ENCODE measurements at places on chromosomes 11 and 22.

- DNase-seq = no peak
These were observed 32.2 kb upstream of the AMOTL1 start for GRCh38 chr11:94735907-94736306.

GRCh38 chr11:16825101-16825500, 86.7 kb downstream of the C11orf58 start:
- DNase-seq = no peak

GRCh38 chr11:21625982-21626381, 566.9 kb upstream of the ANO5 start:
- no peak for DNase-seq

DNA sequence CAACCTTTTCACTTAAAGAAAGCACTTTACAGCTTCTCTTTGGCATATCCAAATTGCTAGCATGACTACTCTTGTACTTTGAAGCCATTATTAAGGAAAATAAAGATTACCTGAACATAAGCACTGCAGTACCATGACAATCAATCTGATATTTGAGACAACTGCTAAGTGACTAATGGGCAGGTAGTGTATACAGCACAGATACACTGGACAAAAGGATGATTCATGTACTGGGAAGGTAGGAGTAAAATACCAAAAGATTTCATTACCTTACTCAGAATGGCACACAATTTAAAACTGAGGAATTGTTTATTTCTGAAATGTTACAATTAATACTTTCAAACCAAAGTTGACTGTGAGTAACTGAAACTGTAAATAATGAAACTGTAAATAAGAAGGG, 1054.3 kb upstream of the TENM4 start:
- DNase-seq = no peak

GRCh38 chr11:58957922-58958321, 18.6 kb downstream of the GLYATL1 start:
- DNase-seq = no peak

GRCh38 chr11:4459500-4459899, 10.4 kb downstream of the OR52K2 start:
- DNase-seq = no peak

DNA sequence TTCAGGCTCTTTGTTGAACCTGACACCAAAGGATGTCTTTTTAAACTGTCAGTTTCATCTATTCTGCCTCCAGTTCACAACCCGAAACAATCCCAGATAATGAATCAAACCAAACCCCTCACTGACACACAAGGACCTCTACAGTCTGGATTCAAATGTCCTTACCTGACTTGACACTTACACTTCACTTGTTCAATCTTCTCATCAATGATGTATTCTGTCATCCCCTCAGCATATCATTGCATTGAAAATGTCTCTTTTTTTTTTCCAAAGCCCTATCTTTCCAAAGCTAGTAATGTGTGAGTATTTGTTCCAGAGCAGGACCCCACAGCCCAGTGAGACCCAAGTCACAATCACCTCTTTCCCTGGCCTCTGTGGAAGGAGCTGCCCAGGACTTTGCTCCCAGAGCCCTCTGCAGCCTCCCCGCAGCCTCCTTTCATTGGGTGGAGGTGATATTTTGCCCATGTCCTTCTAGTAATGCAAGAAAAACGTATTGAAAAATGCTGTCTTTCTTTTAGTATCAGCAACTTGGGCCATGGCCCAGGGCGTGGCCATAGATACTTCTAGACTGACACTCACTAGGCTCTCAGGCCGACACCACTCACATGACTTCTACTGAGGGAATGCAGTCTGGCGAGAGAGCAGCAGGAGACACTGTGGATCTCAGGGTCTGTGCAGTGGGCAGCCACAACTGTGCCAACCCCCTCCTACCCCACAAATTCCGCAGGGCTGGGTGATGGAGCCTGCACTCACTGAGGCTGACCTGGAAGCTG, 18.2 kb downstream of the RFPL3 start:
- DNase-seq = no peak

DNA sequence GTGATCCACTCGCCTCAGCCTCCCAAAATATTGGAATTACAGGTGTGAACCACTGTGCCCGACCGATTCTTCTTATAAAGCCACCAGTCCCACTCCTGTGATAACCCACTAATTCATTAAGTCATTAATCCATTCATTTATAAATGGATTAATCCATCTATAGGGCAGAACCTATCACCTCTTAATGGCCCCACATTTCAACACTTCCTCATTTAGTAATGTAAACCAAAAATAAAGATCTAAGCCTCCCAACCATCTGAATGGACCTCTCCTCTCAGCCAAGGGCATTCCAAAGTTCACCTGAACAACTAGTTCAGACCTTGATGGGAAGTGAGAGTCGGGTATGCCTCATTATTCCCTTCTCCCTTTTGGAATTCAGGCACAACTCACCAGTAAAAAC, 9.9 kb upstream of the MRPL11 start:
- no peak for DNase-seq

- no peak for DNase-seq
These were observed 212.0 kb upstream of the CHORDC1 start for GRCh38 chr11:90434858-90435257.

GRCh38 chr11:131334601-131335000, 35.8 kb upstream of the NTM start:
- DNase-seq = no peak

DNA sequence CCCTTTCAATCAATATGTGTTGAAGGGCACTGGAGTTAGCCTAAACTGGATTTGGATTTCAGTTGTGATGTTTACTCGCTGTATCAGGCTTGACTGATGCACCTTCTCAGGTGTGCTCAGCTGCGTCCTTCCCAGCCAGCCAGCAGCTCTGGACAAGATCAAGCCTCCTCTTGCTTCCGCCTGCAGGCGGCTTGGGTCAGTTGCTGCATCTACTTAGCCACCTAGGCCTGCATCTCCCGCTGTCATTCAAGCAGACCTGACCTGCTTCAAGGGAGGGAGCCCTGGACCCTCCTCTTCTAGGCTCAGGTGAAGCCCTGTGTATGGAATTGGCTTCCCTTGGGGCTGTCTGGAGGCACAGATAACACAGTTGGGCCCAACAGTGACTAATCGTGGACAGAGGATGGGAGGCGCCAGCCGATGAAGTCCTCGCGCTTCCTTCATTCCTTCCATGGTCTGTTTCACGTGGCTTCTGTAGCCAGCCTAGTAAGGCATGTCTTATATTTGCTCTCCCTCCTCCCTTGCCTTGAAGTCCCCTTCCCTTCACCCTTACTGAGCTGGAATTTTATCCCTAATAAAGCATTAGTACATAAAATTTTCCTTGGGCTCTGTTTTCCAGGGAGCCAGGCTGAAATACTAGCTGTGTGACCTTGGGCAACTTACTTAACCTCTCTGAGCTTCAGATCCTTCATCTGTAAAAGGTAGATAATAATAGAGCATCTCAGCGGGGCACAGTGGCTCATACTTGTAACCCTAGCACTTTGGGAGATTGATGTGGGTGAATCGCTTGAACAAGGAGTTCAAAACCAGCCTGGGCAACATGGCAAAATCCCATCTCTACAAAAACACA, 2.1 kb upstream of the LHFPL7 start:
- no peak for DNase-seq

GRCh38 chr11:107804211-107804610, 54.4 kb downstream of the SLC35F2 start:
- DNase-seq = no peak

DNA sequence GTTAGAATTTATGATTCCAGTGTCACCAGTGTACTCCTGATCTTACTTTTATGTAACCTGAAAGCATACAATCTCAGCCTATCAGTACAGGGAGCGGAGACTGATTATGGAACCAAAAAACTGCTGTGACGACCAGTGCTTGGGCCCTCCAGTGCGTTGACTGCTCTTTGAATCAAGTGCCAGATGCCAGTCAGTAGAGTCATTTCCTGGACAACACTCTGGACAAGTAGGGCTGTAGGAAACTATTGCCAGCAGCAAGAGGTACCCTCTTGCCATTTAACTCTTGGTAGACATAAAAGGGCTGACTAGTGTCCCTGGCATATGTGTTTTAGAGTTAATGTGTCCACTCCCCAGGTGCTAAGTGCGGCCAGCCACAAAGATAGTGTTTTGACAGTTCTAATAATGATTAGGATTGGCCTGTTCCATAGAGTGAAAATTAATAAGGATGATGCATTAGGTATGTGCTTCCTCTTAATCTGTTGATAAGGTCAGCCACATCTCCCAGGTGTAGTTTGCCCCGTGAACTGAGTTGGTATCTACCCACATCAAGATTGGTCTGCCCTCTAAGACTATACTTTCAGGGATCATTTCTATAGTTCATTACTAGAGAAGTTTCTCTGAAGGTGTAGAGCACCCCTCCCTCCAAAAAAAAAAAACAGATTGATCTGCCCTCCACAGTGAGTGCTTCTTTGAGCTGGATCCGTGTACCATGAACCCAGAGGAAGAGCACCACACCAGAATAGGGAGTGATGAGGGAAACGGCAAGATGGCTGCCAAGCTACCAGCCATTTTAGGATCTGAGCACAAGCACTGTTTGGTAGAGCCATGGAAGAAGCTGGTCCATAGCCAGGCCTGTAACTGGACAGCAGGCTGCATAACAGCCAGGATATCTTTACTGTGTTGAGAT, 20.7 kb upstream of the AIFM3 start:
- DNase-seq = no peak

GRCh38 chr11:34234086-34234740, 123.6 kb downstream of the ABTB2 start:
- no peak for DNase-seq

GRCh38 chr11:133586903-133587517, 54.7 kb upstream of the OPCML start:
- DNase-seq = no peak

- DNase-seq = no peak
These were observed 3.4 kb downstream of the CADM1 start for GRCh38 chr11:115500547-115501501.

DNA sequence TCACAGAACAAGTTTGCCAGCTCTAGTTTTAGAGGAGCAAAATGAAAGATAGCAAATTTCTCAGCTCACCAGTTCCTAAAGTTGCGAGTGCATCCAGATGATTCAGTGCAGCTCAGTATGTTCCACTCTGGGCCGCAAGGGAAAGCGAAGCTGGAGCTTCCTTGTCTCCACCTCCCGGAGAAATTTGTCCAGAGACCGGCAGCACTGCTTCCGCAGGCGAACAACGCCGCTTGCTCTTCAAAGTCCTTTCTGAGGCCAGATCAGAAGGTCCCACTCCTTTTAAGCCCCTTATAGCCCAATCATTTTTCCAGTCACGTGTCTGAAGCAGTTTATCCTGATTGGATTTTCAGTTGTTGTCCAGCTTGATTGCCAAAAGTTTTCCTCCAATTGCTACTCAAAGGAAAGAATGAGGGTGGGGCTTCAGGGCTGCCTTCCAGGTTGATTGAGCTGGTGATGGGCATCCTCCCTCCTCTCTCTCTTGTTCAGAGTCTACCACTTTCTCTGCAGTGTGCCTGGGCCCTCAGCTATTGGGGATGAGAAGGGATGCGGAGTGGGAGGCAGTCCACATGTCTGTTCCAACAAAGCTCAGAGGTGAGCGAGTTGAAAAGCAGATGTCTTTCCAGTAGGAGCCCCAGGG, at the start of gene ZNF280A:
TSS of gene ZNF280A (minus strand) at position 251 of the 637 bp plus-strand sequence. CDS start 4,640 bp downstream, outside the sequence.
- DNase-seq = no peak

GRCh38 chr22:20180640-20181039, 29.8 kb upstream of the CCDC188 start:
- no peak for DNase-seq

- no peak for DNase-seq
These were observed 1.1 kb upstream of the CLMP start for GRCh38 chr11:123196060-123196714.
